Islet precursor cell (in vitro differentiated cells): ENCODE measurements at places on chromosomes 16 and 17.

GRCh38 chr16:87093804-87094555 is 223.2 kb downstream of the C16orf95 start:
- no peak for DNase-seq

GRCh38 chr17:596763-597644 is 117.6 kb downstream of the VPS53 start:
- DNase-seq: no peak

GRCh38 chr17:56184650-56185049 is 31.4 kb downstream of the ANKFN1 start:
- DNase-seq: peak; percentile 38

DNA sequence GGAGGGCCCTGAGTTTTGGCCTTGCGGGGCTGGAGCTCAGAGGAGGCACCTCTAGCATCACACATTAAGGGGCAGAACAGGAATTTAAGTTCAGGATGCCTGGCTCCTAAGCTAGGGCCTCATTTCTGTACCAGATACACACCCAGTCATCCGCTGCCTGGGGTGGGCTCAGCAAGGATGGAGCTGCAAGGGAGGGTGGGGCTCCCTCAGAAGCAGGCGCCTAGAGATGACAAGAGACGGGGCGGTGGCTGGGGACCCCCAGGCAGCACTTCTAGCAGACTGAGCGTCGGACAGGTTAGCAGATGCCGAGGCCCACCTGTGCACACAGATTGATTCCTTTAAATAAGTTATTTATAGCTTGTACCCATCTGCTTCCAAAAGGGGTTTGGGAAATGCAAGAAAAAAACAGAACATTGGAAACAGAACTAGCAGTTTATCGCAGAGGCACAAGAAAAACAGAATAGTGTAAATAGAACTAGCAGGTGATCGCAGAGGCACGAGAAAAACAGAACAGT is 47.6 kb upstream of the CBFA2T3 start:
- no peak for DNase-seq

DNA sequence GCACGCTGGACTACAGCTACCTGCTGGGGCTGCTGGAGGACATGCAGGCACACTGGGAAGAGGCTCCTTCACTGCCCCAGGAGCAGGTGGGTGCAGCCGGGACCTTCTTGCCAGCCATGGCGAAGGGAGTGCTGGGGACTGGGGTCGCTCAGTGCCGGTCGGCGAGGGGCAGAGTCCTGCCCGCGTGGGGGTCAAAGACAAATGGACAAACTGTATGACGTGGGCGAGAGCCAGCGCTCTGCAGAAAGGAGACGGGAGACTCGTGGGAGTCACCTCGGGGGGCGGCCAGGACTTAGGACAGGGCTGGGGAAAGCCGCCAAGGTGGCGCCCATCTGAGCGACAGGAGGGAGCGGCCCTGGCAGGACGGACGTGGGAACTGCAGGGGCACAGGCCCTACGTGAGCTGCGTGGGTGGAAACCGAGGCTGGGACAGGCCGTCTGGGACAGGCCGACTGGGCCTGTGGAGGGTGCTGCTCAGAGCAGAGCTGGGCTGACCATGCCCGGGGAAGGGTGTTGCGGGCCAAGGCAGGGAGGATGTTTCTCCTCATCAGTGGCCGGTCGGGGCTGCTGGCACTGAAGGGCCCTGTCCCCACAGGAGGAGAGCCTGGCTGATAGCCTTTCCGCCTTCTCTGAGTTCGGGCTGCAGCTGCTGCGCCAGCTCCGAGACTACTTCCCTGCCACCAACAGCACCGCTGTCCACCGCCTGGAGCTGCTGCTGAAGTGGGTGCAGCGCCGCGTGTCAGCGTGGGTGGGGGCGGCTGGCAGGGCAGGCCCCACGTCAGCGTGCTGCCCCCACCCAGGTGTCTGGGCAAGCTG is 8.0 kb downstream of the TSR3 start:
- no peak for DNase-seq

DNA sequence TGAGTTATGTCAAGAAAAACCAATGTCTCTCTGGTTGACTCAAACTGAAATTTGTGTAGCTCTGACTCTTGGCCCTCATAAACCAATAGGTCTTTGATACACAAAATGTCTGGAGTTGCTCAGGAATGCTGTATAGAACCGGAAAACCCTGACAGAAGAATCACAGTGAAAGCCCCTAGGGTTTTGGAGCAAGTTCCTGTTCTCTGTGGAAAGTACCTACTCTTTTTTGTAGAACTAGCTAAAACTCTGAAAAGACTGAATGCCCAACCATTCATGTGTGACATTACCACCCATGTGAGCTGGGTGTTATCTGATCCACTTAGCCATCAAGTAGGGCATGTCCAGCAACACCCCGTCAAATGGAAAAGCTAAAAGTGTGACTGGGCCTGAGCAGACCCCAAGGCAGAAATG is 28.8 kb downstream of the CCL4 start:
- peak; percentile 71 for DNase-seq

- no peak for DNase-seq
Measured at GRCh38 chr16:78415013-78415412, 315.6 kb downstream of the WWOX start.

DNA sequence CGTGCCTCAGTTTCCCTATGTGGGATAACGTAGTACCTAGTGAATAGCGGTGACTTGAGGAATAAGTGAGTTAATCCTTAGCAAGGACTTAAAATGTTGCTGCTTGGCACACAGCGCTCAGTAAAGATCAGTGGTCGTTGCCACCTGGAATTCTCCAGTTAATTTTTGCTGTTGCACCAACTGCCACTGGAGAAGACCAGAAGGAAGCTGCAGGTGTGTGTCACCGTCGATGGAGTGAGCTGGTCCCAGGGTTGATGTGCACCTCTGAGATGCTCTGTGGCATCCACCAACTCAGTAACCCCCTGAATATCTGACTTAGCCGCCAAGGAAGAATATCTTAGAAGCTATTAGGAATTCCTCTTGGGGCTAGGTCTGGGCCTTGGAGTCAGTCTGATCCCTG is 4.1 kb downstream of the ABCC1 start:
- DNase-seq: no peak
